ENCODE measurements at places on chromosomes 2 and 18.

DNA sequence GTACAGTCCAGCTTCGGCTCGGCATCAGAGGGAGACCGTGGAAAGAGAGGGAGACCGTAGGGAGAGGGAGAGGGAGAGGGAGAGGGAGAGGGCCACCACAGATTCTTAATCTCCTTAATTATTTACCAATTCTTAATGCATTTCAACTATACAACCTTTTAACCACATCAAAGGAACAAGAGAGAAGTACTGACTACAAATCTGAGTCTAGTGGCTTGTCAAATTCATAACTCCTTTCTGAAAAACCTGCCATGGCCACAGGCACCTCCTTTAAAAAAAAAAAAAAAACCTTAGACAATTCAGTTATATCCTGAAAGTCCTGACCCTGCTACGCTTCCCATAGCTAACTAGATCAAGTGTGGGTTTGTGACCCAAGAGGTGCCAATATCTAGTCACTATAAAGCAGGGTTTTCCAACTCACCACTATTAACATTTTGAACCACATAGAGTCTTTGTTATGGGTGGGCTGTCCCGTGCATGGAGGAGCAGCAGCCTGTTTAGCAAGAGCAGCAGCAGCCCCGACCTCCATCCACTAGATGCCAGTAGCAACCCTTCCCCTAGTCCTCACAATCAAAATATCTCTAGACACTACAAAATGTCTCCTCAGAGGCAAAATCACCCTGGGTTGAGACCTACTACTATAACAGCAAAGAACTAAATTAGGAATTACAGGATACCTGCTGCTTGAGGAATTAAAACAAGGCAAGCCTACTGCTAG lies 6.8 kb downstream of the ESCO1 start:
- DNase-seq, result no peak

- no peak for DNase-seq
These were observed 239.4 kb downstream of the DYSF start for GRCh38 chr2:71692621-71693277.

- no peak for DNase-seq
These were observed 137.8 kb downstream of the LNPK start for GRCh38 chr2:175864137-175864850.

GRCh38 chr18:25661831-25662230 lies 309.9 kb upstream of the ZNF521 start:
- no peak for DNase-seq

DNA sequence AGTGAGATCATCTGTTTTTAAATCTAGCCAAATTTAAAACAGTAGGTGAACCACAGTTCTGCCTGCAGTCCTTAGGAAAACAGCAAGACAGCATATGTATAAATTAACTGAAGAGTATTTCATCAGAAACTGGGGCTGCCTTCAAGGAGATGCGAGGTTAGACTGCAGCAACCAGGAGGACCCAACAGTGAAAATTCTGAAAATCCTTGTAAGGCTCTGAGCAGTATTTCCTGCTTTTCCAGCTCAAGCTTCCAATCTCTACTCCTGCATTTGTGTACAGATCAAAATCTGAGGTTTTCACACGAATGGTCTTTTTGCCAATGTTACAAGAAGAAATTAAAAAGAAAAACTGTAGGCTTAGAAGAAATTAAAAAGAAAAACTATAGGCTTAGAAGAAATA lies 43.7 kb downstream of the CERKL start:
- no peak for DNase-seq

DNA sequence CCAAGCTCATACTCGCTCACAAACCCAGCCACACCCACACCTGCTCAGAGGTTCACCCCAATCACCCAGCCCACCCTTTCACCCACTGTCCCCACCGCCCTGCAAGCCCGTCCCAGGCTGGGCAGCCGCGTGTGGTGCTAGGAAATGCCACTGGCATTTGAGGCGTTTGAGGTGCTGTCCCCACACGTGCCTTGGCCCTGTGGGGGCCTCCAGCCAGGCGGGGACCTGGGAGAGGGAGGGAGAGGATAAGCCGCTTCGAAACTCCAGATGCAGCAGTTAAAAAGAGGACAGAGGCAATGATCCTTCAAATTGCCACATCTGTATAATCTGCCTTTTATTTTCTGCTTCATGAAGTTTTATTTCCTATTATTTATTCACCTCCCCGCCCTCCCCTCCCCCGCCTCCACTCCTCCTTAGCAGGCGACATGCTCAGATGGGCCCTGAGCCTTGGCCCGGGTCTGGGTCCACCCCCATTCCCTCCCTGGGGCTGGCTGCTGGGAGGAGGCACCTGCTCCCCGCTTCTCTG lies 35.9 kb downstream of the PSD4 start:
- no peak for DNase-seq

DNA sequence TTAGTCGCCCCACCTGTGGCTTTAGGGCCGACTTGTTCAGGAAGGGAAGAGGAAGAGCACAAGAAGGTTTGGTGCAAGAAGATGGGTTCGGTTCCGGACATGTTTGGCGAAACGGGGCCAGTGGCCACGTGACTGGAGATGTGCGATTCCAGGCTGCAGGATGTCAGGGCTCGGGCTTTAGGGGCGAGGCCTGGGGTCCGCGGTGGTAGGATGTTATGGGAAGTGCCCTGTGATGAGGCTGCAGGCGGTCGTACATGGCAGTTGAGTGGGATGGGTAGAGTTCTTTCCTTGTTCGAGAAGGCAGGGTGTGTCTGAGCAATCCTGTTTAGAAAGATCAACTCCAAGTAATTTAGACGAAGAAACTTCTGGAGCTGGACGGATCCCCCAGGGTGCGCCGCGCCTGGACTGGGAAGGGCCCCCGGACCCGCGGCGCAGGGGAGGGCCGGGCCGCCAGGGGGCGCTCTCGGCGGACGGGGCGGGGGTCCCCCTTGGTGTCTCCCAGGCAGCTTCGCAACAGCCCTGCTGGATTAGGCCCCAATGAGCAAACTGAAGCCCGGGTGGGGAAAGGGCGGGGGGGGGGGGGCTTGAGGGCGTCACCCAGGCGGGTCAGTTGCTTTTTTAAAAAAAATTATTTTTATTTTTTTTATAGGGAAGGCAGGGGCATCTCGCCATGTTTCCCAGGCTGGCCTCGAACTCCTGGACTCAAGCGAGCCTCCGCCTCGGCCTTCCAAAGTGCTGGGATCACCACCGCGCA lies 17.2 kb upstream of the SDC1 start:
- DNase-seq, result no peak

DNA sequence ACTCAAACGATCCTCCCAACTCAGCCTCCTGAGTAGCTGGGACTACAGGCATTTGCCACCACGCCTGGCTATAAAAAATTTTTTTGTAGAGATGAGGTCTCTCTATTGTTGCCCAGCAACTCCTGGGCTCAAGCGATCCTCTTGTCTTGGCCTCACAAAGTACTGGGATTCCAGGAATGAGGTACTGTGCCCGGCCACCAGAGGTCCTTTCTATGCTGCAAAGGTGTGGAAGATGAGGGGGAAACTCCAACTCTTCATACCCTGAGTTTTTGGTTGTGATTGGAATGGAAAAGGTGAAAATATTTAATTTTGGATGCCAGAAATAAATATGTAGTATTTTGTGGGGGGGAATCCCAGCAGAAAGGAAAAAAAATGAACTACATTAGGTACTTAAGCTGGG lies 36.0 kb downstream of the MRPL33 start:
- peak; percentile 42 for DNase-seq

GRCh38 chr2:240933048-240933965 lies 27.2 kb downstream of the CROCC2 start:
- DNase-seq, result no peak

- no peak for DNase-seq
These were observed 32.2 kb downstream of the PELI1 start for GRCh38 chr2:64112016-64112415.

GRCh38 chr2:41970988-41971660 lies 76.7 kb upstream of the PKDCC start:
- DNase-seq, result no peak

- DNase-seq, result no peak
These were observed 65.4 kb upstream of the ASAP2 start for GRCh38 chr2:9141091-9141667.

- no peak for DNase-seq
These were observed 21.7 kb upstream of the ZNF385B start for GRCh38 chr2:179882851-179883806.

DNA sequence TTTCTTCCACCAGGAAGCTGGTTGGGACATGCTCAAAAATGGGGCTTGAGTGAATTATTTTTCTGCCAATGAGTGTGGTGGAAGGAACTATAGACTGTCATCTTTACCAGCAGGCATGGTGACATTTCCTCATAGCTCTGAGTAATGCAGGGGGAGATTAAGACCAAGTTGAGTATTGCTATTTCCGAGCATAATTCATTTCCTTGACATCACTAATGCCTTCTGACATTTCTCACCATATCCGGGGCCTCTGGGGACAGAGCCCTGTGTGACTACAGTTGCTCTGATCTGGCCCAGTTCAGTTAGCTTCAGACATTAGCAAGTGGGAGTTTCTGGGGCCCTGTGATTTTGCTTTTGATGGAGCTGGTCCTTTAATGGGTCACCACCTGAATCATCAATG lies 410.4 kb downstream of the MEIS1 start:
- DNase-seq, result no peak

DNA sequence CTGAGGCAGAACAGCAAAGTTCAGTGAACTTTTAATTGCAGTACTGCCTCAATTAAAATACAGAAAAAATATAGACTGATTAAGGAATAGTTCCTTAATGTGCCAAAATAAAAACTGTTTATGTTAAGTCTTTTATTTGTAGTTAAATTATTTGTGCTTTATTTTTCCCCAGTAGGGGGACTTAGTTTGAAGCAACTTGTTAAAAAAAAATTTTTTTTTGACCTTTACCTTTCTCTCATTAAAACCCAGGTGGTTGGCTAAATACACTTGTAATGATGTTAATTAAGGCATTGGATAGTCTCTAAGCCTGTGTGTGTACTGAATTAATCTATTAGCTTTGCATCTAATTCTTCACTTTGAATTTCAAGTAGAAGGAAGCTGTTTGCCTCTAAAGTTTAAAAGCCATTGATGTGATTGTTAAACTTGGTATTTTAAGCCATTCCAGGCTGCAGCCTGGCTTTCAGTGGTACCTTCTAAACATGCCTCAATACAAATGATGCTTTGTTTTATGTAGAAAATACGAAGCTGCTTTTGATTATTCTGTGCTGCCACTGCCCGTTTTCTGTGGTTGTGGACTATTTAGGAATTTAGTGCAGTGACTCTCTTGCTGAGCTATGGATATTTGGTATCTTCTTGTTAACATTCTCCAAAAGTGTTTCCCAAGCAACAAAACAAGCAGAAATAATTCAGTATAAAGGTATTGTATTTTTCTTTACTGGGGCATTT lies 102.9 kb downstream of the TANC1 start:
- no peak for DNase-seq

- DNase-seq, result no peak
These were observed 83.4 kb upstream of the CYP20A1 start for GRCh38 chr2:203155406-203155805.

GRCh38 chr2:213119061-213119809 lies 32.2 kb downstream of the IKZF2 start:
- no peak for DNase-seq

DNA sequence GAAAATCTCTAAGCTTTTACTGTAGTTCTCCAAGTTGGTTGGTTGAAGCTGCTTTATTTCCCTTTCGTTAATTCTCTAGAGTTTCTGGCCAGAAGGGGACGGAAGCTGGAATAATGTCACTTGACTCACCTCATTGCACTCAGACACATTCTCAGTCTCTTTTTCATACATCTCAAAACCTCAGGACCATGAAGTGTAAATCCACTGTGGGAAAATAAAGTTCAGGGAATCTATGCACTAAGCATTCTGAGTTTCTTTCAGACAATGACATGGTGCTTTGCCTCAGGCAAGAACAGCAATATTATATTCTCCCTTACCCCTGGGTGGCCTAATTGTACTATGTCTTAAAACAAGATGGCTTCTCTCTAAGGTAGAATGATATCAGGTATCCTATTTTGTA lies 167.8 kb downstream of the PRPF40A start:
- no peak for DNase-seq

- no peak for DNase-seq
These were observed 80.9 kb upstream of the ARHGAP28 start for GRCh38 chr18:6648581-6648980.

- peak; percentile 62 for DNase-seq
These were observed 2.4 kb downstream of the CYP26B1 start for GRCh38 chr2:72145289-72145657.

DNA sequence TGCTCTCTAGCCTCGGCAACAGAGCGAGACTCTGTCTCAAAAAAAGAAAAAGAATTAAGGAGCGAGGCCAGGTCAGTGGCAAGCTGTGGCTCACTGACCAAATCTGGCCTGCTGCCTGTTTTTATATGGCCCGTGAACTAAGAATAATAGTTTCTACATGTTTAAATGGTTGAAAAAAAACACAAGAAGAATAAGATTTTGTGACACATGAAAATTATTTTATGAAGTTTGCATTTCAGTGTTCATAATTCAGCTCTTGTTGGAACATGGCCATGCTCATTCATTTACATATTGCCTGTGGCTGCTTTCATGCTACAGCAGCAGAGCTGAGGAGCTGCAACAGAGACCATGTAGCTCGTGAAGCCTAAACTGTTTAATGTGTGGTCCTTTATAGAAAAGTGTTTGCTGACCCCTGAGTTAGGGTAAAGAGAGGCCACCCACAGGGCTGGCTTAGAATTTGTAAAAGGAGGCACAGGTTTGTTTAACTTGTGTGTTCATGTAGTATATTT lies 59.5 kb downstream of the MFSD6 start:
- no peak for DNase-seq

DNA sequence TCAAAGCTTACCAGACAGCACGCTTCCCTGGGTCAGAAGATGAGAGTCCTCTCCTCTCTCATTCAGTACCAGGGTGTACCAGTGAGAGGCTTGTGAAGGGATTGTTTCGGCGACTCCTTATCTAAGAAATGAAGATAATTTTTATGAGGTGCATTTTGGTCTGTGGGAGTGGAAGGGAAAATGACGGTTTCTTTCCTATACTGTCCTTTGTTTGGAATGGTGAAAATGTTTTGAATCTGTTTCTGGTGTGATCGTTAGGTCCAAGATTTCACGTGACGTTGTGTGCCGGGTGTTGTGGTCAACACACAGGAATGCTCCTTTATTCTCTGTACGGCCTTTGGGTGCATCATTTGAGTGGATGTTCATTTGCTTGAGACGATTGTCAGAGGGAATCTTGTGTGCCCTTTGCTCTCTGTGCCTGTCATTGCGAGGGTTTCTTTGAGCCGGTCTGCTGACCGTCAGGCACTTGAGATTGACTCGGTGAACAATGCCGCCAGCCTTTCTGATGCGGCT lies 183.5 kb downstream of the AGAP1 start:
- DNase-seq, result no peak

DNA sequence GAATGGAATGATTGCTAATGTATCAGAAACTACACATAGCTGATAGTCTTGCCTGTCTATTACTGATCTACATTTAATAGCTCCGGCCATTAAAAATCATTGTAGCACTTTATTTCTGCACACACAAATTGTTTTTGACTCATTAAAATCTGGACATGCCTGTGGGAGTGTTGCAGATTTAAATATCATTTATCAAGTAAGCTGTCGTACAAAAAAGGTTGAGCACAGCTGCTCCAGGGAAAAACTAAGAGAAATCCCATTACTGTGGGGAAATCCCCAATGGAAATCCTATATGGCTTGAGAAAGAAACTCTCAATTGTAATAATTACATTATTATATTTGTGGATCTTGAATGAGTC lies 99.6 kb upstream of the CERS6 start:
- no peak for DNase-seq

GRCh38 chr2:158484892-158485556 lies 28.3 kb downstream of the PKP4 start:
- DNase-seq, result no peak

GRCh38 chr2:165141601-165142354 lies 62.1 kb downstream of the SCN3A start:
- no peak for DNase-seq
